Dorsolateral prefrontal cortex (tissue), 122 donors: ENCODE measurements at places on chromosomes 11 and 22. TPM values are rescaled to one million over a fixed set of nuclear protein-coding genes. Genes with fewer than 3 reads are reported as not detected.

Gene NPTXR
- 209 TPM for total RNA-seq

Gene OAF
- total RNA-seq: 26.8 TPM

- no peak for DNase-seq
These were observed 23.1 kb downstream of the POLR3H start for GRCh38 chr22:41521126-41521525.

DNA sequence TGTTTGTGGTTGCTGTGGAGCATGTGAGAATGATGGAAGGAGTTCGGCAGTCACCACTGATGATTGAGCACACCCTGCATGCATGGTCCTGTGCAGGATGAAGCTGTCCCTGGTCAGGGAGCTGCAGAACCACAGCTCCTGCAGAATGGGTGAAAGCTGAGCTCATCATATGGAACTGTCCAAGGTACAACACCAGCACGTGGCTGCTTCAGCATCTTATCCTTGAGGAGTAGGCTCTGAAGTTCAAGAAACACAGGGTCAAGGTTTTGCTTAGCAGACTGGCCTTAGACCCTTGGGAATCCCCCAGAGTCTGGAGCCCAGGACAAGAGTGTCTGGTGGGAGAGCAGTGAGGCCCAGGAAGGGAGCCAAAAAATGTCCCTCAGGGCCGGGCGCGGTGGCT is 182.4 kb upstream of the LARGE1 start:
- DNase-seq: no peak

- no peak for DNase-seq
These were observed 53.3 kb downstream of the CERK start for GRCh38 chr22:46684706-46685105.

DNA sequence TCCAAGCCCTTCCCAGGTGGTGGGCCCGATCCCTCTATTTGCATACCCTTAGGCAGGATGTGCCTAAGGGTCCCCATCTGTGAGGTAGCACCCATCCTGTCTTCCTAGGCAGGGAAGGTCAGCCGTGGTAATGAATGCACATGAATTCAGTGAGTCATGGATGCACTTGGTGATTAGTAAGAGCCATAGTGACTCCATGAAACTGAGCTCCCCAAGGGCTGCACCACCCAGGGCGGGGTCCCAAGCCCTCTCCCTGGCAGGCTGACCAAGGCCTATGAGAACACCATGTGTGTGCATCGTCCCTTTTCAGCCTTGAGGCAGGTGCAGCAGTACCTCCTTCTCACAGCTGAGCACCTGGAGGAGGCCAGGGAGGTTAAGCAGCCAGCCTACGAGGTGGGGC is 15.6 kb upstream of the SUSD2 start:
- no peak for DNase-seq

DNA sequence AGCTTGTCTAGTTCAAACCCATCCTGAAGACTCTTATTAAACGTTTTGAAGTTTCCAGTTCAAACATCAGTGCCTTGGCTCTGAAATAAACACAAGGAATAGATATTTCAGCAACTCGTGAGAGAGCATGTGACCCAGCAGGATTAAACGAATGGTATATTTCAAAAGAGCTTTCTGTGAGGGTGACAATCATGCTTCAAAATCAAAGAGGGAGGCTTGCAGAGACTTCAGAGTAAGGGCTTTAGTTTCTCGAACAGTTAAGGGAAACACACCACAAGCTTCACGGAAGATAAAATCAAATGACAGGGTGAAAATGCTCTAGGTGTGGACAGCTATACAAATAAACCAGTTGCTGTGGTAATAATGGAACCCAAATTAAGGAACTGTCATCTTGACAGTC is 1.4 kb downstream of the HPS4 start:
- DNase-seq: no peak

- DNase-seq: no peak
These were observed 3.8 kb downstream of the ALKBH8 start for GRCh38 chr11:107561688-107562087.
